ENCODE measurements at places on chromosomes 13 and 19.

DNA sequence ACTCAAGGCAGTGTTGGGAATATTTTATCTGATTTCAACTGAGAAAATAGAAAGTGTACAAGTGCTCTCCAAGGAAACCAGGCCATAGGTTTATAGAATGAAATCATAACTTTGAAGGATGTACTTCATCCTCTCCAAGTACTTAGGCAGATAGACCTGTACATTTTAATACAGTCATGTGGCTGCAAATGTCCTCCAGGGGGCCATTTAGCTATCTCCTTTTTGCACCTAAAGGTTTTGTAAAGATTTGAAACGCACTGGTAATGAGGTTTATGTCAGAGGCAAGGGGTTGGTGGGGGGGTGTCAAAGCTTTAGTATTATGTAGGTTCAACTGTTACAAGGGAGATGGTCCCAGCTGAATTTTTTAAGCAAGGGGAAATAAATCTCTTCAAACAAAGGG is 364.4 kb downstream of the DCT start:
- no peak for DNase-seq

- DNase-seq, result no peak
Observed at GRCh38 chr13:80559944-80560343, 219.0 kb upstream of the SPRY2 start.

GRCh38 chr19:1655131-1655981 is 2.9 kb upstream of the TCF3 start:
- no peak for DNase-seq

DNA sequence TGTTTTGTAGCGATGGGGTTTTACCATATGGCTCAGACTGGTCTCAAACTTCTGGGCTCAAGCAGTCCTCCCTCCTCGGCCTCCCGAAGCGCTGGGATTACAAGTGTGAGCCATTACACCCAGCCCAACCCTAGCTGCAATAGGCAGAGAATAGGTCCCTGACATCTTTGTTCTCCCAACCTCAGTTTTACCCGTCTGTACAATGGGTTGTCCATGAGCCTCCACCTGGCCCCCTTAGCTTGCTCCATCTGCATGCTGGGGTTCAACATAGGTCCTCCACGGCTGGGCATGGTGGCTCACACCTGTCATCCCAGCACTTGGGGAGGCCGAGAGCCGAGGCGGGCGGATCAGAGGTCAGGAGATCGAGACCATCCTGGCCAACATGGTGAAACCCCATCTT is 14.4 kb downstream of the NFIC start:
- no peak for DNase-seq

GRCh38 chr13:24605923-24606372 is 74.3 kb upstream of the ATP12A start:
- no peak for DNase-seq

GRCh38 chr19:16892868-16893685 is 4.3 kb downstream of the F2RL3 start:
- no peak for DNase-seq

DNA sequence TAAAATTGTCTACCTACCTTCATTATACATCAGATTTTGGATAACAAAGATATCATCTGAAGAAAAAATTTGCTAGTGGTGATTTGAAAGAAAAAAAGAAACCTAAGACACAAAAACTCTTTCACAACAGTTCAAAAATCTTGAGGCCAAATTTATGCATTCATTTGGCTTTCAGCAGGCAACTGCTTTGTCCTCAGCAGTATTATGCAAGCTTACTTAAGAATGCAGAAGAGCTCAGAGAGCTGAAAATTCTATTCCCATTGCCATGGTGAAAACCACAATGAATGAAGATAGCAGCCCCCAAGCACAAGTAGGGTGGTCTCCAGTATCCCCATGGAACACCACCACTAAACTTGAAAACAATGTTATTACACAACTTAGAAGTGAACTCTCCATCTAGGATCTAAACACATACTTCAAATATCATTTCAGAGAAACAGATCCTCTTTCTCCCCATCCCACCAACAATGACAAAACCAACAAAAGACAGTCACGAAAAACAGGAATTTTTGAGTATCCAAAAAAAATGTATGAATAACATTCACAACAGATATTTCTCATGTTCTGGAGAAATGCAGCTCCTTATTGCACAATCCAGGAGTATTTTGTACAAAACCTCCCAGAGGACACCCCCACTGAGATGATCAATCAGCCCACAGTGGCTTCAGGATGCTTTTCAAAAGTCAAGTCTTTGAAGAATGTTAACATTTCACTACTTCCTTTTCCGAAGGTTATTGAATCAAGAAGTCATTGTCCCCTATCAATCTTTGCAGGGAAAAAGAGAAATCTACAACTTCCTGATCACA is 192.7 kb downstream of the LHFPL6 start:
- DNase-seq, result no peak

GRCh38 chr13:29676941-29677452 is 81.5 kb upstream of the SLC7A1 start:
- no peak for DNase-seq

GRCh38 chr19:15464394-15465385 is at the start of gene RASAL3:
RASAL3 (minus strand) TSS chr19:15464544; CDS start chr19:15464358, 186 bp downstream.
- peak; percentile 68 for DNase-seq

GRCh38 chr13:49472186-49472585 is 23.6 kb upstream of the PHF11 start:
- DNase-seq, result no peak

DNA sequence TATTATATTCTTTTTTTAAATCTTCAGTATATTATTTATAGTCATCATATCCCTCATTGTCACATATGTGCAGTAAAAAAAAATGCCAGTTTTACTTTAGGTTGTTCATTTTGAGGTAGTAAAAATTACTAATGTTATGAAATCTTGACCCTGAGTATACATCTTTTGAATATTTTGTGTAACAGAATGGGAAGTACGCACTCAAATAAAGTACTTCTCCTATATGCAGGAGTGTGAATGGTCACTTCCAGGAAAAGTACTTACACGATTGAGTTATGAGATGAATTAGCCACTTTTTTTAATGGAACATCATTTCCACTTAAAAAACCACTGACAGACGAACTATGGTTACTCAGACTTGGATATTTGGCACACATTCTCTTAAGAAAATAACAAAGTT is 58.5 kb downstream of the C13orf42 start:
- no peak for DNase-seq

DNA sequence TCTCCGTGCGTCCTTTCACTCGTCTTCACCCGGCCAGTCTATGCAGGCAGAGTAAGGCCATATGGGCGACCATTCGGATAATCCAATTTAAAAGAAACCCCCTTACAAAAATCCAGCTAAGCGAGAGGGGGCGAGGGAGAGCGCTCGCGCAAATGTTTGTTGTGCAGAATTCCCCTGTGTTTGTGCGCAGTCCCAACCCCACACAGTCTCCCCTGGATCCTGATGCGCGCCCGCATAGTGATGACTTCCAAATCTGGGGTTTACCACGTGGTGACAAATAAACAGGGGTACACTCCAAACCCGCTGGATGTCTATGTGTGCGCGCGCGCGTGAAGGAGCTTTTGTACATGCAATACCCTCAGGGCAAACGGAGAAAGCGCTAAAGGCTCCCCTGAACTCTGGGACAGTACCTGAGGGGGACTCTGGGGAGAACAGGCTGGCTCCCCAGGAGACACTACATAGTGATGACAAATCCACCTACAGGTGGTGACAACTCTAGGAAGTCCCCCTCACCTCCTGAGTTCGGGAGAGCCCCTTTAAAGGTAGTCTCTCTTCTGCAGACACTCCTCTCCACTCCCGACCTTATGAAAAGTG is 8.5 kb downstream of the SOX21 start:
- DNase-seq, result no peak

DNA sequence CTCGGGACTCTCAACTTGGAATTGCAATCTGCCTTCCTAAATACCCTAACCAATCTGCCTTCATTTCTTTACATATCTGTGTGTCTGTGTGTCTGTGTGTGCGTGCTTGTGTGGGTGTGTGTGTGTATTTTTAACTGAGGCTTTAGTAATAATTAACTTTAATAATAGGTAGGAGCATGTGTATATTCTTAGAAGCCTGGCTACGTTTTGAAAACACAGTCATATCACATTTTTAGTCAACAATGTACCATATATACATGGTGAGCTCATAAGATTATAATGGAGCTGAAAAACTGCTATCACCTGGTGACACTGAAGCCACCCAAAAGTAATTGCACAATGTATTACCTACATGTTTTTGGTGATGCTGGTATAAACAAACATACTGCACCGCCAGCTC is 65.4 kb upstream of the ATXN8OS start:
- DNase-seq, result no peak

GRCh38 chr13:94063848-94064247 is 415.6 kb downstream of the DCT start:
- no peak for DNase-seq

DNA sequence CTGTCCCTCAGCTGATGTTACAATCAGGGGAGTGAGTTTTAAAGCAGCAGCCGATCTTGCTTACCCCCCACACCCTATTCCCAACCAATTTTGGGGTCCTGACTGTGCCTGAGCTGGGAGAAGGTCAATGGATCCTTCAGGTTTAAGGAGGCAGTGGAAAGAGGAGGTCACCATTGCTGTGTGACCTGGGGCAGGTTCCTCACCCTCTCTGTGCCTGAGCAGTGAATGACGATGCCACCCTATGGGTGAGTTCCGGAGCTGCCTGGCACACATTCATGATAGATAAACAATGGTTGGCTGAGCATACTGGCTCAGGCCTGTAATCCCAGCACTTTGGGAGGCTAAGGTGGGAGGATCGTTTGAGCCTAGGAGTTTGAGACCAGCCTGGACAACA is 20.3 kb upstream of the JUND start:
- no peak for DNase-seq

- DNase-seq, result no peak
Observed at GRCh38 chr19:10007371-10008183, 2.7 kb downstream of the COL5A3 start.

DNA sequence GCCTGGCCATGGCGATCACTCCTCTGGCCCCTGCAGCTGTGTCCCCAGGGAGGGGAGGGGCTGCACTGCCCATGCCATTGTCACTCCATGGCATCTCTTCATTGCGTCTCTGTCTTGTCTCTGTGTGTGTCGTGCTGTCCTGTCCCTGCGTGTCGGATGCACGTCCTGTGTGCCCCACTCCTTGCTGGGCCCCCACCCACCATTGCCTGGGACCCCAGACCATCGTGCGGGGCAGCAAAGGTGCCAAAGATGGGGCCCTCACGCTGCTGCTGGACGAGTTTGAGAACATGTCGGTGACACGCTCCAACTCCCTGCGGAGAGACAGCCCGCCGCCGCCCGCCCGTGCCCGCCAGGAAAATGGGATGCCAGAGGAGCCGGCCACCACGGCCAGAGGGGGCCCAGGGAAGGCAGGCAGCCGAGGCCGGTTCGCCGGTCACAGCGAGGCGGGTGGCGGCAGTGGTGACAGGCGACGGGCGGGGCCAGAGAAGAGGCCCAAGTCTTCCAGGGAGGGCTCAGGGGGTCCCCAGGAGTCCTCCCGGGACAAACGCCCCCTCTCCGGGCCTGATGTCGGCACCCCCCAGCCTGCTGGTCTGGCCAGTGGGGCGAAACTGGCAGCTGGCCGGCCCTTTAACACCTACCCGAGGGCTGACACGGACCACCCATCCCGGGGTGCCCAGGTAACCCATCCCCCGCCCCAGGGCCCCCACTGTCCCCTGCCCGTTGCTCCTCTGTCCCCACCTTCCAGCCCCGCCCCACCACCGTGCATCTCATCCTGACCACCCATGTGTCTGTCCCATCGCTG is 23.9 kb upstream of the NCCRP1 start:
- DNase-seq, result no peak

GRCh38 chr13:51524312-51524711 is 60.0 kb upstream of the WDFY2 start:
- no peak for DNase-seq

GRCh38 chr13:65936249-65936648 is 1293.9 kb downstream of the PCDH9 start:
- no peak for DNase-seq

DNA sequence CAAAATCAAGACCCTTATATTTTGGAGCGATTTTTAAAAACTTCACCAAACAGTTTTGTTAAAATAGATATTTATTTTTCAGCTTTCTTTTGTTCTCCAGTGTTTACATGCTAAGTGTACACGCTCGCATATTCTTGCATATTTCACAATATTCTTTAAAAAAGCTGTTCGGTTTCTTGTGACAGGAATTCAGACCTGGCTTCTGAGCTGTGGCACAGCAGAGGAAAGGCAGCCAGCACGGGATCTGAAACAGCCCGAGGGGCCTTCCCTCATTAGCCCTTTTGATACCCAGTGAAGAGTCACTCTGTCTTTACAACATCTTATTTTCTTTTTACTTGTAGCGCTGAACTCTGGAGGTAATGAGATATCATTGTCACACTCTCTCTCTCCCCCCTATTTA is 234.0 kb downstream of the B3GLCT start:
- DNase-seq, result no peak

DNA sequence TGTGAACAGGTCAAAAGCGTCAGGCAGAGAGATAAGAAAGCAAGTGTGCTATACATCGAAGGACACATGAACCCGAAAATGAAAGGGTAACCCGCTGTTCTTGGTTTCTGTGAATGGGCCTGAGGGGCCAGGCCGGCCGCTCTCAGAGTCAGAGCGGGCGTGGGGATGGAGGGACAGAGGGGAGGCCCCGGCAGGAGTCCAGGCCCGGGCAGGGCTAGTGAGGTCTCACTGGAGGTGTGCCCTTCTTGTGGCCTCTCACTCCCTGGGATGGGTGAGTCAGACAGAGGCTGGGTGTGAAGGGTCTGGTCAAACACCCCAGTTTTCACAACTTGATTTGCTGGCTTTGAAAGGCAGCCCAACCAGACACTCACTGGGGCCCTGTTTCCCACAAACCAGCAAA is 17.4 kb upstream of the NDUFS7 start:
- no peak for DNase-seq

DNA sequence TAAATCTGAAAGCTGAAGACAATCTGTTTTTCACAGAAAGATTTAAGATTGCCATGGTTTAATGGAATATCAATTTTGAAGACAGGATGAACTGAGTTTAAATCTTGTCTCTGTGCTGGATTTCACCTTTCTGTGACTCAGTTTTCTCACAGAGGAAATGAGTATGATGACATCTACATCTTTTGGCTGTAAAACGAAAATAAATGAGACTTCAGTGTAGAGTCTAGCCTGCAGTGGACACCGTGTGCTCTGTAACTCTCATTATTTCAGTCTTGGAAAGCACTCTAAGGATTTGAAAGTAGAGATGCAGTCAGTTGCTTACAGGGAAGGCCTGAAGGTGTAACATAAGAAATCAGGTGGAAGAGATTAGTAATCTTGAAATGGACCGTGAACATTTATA is 150.4 kb downstream of the NALCN start:
- DNase-seq, result no peak

GRCh38 chr13:23470790-23471614 is 37.5 kb upstream of the SACS start:
- DNase-seq, result no peak

DNA sequence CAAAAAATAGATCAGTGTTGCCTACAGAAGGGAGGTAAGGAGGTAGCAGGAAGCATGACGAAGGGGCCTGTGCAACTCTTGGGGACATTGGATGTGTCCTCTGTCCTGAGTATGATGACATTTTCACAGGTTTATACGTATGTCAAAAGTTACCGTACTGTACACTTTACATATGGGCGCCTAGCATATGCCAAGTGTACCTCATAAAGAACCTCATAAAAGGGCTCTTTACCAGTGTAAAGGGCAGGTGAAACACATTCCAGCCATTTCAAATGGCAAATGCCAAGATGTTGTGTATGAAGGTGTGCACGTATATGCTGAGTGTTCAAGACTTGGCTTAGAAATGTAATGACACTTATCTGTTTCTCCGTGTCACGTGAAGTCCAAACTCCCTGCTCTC is 573.4 kb downstream of the EFNB2 start:
- no peak for DNase-seq

- DNase-seq, result no peak
Observed at GRCh38 chr13:99663908-99664307, 162.6 kb downstream of the TM9SF2 start.

Data from OCI-LY7 (cell line).